Stimulated activated CD8-positive, alpha-beta memory T cell treated with anti-CD3 and anti-CD28 coated beads, Interleukin-4, amount 100 ng/mL, for 24 hours (primary cell): ENCODE measurements at places on chromosomes 6 and 20.

GRCh38 chr6:25237579-25237978 is 41.6 kb upstream of the CARMIL1 start:
- DNase-seq: no peak

DNA sequence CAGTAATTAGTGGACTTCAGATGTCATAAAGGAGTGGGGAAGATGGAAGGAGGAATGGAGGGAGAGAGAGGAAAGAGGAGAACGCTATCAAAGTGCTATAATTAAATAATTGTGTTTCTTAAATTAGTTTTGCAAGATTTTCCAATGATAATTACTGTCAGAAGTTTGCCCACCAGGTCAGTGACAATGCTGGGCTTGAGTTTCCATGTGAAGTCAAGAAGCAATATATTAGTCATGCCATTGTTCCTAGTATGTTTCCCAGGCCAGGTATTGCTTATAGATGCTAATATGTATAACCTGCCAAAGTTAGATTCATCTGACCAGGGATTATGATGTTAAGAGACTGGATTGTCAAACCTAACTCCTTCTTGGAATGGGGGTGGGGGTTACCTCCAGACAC is 131.9 kb downstream of the GJA10 start:
- no peak for DNase-seq

GRCh38 chr6:36249536-36249935 is 20.3 kb upstream of the PNPLA1 start:
- DNase-seq: no peak

DNA sequence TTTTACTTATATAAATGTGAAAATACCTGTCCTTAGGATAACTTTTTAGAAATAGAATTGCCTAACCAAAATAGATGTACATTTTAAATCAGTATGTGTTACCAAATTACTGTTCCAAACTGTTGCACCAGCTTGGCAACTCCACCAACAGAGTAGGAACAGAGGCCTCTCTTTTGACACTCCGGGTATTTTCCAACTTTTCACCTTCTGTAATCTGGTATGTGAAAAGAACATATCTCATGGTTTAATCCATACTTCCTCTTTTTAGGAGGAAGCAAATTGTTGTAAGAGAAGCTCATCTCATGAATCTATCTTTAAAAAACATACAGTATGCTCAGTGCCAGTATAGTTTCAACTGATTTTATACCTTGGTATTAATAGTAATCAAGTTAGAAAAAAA is 24.9 kb downstream of the RNF144B start:
- DNase-seq: no peak

GRCh38 chr6:151178373-151178772 is 61.4 kb upstream of the AKAP12 start:
- no peak for DNase-seq

- no peak for DNase-seq
These were observed 12.2 kb downstream of the LAMA5 start for GRCh38 chr20:62354811-62355341.

DNA sequence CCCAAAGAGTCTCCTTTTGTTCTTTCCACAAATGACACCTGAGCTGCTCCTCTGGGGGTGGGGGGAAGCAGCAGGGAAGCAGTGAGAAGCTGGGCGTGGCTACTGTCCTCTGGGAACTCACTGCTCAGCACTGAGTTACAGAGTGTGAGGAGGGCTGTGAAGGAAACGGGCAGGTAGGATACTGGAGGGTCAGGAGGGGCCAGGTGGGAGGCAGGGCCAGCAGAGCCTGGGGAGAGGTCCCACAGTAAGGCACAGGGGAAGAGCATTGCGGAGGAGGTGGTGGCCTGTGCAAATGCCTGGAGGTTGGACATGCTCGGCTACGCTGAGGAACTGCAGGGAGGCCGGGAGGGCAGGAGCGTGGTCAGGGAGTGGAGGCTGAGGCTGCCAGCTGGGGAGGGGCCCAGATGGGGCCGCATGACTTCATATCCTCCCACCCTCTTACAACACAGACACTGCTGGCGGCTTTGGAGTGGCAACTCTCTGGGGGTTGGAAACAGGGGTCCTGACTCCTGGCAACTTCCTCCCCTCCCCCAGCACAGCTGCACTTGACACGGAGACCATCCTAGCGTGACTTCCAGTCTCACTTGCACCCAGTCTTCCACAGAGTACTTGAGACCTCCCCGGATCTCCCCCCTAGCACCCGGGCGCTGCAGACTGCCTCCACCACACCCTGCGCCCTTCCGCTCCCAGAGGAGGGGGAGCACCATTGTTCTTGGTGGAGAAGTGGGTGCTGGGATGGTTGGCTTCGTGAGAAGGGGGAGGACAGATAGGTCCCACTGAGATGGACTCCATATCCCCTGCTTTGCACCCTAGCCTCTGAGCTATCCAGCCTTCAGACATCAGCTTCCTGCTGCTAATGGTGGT is 34.2 kb downstream of the RBM38 start:
- no peak for DNase-seq

DNA sequence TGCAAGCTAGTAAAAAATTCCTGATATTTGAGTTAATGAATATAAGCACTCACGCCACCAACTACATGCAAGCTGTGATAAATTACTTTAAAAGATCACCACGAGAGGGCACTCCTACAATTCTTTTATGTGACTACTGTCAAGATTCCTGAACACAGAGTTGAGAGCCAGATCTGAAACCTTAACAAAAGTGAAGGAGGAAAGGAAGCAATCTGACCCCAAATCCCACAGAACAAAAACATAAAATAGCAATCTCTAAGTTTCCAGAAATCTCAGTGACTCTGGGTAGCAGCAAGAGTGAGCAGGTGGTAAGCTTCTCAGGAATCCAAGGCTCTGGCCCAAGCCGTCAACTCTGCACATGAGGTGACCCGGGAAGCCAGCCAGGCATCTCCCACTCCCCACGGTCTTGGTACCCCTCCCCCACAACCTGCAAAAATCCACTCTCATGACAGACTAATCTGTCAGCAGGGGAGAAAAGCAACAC is 55.1 kb downstream of the STAU1 start:
- no peak for DNase-seq

GRCh38 chr6:111583986-111584385 is 21.7 kb downstream of the TRAF3IP2 start:
- DNase-seq: no peak

DNA sequence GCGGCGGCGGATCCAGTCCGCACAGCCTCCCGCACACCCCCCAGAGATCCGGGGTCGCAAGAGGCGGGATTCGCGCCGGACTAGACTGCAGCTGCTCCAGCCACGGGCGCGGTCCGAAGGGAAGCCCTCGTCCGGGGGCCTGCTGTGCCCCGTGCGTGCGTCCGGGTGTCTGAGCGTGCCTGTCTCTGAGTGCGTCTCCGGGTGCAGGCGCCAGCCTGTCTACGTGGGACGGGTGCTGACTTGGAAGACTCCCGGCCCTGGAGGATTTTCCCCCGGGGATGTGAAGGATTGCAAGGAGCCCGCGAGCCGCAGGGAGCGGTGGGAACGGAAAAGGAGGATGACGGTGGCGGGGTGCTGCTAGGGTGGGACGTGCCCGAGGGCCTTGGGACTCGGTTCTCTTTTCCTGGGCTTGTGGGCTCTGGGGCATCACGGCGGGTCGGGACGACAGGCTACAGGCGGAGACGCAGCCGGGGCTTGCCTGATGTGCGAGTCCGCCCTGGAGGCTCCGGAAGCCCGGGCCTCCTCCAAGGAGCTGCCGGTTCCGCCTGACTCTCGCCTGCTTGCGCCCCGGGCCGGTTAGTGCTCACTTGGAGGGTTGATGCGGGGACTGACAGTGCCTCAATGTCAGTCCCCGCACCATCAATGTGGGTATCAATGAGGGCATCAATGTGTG is 5.7 kb downstream of the MAFB start:
- no peak for DNase-seq

- DNase-seq: no peak
These were observed 1.3 kb upstream of the UNC5CL start for GRCh38 chr6:41040101-41040939.

DNA sequence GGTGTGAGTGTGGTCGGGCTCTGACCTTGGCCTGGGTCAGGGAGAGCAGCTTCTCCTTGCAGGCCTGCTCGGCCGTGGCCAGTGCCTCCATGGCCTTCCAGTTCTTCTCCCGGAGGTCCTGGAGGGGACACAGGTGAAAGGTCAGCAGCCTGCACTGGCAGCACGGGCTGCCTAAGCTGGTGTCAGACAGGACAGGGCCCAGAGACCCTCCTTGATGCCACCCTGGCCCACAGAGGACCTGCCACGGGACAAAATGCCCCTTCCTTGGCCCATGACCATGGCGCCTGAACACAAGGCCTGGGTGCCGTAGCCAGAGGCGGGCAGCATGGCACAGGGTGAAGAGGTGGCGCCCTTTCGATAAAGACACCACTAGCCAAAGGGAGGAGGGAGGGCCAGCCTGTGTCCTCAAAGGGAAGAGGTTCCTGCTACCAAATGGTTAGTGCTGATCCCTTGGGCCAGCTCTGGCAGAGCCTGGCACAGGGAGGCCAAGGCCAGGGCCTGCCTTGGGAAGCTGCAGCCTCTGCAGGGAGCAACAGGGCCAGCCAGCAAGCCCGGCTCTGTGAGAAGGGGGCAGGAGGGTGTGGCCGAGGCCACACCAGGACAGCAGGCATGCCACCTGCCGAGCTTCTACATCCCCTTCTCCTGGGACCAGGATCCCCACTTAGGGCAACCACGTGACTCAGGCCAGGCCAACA is 54.8 kb downstream of the DSTN start:
- no peak for DNase-seq

DNA sequence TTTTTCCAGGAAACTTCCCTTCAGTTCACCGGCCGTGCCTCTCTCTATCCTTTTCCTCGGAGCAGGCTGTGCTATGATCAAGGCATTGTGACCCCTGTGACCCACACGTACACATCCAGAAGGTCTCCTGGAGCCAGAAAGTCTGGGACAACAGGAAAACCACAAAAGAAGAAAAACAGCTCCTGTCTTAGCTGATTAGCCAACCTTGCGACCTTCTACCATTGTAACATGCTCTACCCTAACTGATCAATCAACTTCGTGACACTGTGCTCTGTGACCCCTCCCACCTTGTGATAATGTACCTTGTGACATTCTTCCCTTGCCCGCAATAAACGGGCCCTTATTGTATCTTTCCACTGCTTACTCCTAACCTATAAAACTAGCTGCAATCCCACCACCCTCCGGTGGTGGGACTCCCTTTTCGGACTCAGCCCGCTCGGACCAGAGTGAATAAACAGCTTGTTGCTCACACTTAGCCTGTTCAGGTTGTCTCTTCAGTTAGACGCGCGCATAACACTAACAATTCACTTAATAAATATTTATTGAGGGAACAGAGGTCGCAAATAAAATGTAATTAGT is 24.2 kb downstream of the ZNF311 start:
- DNase-seq: no peak

DNA sequence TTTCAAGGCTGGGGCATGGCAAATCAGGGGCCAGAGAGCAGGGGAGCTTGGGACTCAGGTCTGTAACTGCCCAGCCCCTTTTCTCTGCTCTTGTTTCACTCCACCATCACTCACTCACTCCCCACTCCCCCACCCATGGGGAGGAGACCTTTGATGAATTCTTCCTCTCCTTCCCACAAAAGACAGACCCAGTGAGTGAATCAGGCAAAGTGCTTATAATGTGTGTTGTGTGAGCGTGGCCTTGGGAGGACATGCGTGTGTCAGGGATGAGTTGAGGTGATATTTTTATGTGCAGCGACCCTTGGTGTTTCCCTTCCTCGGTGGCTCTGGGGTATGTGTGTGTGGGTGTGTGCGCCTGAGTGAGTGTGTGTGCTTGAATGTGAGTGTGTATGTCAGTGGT is 1.0 kb upstream of the CUL9 start:
- DNase-seq: no peak

- DNase-seq: no peak
These were observed 581.9 kb downstream of the HTR1B start for GRCh38 chr6:76881414-76881813.

DNA sequence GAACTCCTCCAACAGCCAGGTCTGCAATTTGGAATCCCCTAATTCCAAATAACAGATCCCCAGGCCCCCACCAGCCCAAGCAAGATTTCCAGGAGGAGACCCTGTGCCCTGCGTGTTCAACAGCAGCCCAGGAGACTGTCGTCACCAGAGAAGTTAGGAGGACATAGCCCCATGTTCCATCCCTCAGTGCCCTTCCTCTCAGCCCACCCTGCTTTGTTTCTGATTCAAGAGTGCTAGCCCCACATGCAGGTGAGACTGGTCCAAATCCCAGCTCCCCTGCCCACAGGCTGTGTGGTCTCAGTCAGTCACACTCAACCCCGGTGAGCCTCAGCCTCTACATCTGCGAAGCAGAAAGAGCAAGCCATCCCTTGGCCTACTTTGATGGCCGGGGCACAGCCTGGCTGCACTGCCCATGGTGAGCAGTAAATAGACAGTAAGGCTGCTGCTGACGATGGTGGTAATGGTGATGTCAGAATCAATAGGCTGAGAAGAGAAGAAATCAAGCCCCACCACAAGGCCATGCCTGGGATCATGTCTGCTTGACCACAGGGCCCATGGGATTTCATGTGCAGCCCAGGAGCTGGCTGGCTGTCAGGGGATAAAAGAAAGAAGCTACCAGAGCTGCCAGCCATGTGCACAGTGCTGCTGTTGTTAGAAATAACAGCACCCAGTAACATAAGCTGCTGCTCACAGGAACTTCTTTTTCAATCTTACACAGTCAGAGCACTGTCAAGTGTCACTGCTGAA is 51.5 kb upstream of the NXT1 start:
- no peak for DNase-seq

DNA sequence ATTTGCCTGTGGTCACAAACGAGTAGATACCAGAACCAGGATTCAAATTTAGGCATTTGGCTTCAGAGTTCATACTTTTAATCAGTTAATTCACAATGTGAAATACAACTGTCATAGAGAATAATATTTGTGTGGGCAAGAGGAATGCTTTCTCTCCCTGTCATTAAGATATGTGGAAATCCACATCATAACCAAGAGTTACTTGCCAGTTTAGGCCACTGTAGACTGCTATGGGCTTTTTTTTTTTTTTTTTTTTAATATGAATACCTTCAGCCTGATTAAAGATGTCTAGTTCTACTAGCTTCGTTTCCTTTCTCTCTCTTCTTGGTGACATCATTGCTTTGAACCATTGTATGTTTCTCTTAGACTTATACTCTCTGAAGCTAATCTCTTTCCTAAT is 244.9 kb downstream of the ZFAND3 start:
- DNase-seq: no peak

DNA sequence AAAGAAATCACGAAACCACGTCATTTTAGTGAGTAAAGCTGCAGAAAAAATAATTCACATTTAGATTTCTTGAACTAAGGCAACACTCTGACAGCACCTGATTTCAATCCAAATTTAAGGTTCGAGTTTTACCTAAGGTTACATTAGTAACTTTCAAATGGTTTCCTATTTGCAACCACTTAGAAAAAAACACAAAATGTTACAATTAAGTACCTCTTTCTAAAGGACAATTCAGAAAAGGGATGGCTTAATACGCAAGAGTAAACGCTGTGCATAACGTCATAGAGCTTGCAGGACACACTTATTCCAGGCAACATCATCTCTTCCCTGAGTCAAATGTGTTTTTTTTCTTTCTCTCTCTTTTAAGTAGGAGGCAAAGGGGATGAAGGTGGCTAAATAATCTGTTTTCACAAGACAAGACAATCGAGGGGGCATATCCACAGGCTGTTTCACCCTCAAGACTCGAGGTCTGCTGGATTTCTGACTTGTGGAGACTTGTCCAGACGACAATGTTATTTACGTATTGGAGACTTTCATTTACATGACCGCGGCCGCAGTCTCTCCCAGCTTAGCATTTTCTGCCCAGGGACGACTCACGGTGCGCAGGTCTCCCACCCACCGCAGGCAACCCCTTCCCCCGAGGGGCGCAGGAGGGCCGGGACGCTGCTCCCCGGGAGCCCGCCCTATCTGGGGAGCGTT is 86.0 kb downstream of the SESN1 start:
- DNase-seq: peak; percentile 5

GRCh38 chr6:17093686-17094085 is 8.2 kb upstream of the STMND1 start:
- no peak for DNase-seq

GRCh38 chr20:31949877-31950646 is 1.8 kb downstream of the PDRG1 start:
- DNase-seq: no peak
